ENCODE measurements at places on chromosomes 6 and 20.

DNA sequence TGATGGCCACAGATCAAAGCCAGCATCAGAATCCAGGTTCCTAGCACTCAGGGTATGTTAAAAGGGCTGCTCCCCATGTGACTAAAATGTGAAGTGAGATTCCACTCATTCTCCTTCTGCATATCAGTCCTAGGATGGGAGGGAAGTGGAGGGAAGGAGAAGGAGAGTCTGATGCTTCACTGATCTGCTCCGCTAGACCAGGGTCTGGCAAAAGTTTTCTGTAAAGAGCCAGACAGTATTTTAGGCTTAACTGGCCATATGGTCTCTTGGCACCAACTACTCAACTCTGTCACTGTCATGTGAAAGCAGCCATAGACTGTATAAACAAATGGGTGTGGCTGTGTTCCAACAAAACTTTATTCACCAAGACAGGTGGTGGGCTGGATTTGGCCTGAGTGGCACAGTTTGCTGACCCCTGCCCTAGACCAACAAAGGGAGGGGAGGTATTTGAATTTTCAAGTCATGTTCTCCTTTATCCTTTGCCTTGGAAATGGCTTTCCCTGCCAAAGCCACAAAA is 22.6 kb downstream of the GHRH start:
- no peak for DNase-seq

GRCh38 chr6:169619650-169620049 is 82.2 kb downstream of the WDR27 start:
- no peak for DNase-seq

- DNase-seq, result peak; percentile 27
Observed at GRCh38 chr6:94751641-94752329, 825.5 kb upstream of the MANEA start.

GRCh38 chr20:19911810-19912382 is 105.3 kb upstream of the NAA20 start:
- DNase-seq, result no peak

- DNase-seq, result peak; percentile 85
Observed at GRCh38 chr6:5132731-5133130, 47.6 kb downstream of the PPP1R3G start.

GRCh38 chr6:154457046-154457713 is 53.3 kb downstream of the CNKSR3 start:
- no peak for DNase-seq

- DNase-seq, result peak; percentile 77
Observed at GRCh38 chr6:146915671-146916127, 288.5 kb upstream of the STXBP5 start.

- no peak for DNase-seq
Observed at GRCh38 chr6:87555506-87555905, 34.3 kb downstream of the RARS2 start.

- DNase-seq, result peak; percentile 51
Observed at GRCh38 chr6:11699576-11699975, 79.0 kb downstream of the ADTRP start.

- no peak for DNase-seq
Observed at GRCh38 chr6:91117550-91117949, 530.7 kb upstream of the MAP3K7 start.

DNA sequence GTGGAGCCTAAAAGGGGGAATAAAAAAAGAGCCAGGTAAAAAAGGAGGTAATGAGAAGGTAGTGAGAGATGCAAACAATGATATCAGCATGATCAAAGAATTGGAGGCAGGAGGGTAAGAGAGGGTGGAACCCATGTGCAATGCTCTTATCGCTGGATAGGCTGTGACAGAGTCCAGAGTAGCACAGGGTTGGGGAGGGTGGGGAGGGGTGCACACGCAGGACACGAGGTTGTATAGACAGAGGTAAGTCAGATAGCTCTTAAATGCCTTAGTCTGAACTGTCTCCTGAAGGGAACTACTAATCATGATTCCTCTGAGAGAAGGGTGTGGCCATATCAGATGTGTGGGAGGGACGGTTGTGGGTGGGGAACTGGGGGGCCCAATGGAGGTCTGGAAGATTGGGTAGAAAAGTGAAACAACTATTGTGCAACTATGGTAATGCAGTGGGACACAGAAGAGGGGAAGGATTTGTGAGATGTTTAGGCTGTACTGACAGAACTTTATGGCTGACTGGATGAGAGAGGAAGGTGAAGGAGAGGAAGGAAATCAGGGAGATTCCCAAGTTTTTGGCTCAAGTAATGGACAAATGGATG is 354.8 kb downstream of the BTBD9 start:
- peak; percentile 19 for DNase-seq

DNA sequence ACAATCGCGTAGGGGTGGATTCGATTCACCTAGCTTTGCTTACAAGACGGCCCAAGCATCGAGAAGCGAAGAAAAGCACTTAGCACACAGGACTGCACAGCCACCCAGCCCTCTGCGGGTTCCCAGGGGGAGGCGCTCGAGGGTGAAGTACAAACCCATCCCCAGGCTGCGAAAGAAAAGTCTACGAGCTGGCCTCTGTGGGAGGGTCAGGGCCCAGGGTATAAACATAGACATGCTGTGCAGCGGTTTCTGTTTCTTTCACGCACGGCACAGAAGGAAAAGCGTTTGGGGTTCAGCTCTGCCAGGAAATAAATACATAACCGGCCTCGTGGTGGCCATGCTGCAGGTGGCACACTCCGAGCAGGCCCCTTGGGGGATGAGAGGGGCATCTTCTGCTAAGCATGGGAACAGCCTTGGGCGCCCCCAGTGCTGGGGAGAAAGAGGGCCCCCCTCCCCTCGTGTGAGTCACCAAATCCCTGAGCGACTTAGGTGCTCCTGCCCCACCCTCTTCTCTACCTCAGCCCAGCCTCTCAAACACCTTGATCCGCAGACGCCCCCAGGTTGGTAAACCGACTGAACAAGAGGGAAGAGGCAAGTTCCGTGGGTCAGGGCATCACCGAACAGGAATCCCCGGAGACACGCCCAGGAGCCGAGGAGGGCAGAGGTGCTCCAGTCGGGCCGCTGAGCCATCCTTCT is 91.6 kb upstream of the RIPOR2 start:
- DNase-seq, result peak; percentile 29

- DNase-seq, result no peak
Observed at GRCh38 chr20:23242556-23243180, 107.9 kb upstream of the NXT1 start.

DNA sequence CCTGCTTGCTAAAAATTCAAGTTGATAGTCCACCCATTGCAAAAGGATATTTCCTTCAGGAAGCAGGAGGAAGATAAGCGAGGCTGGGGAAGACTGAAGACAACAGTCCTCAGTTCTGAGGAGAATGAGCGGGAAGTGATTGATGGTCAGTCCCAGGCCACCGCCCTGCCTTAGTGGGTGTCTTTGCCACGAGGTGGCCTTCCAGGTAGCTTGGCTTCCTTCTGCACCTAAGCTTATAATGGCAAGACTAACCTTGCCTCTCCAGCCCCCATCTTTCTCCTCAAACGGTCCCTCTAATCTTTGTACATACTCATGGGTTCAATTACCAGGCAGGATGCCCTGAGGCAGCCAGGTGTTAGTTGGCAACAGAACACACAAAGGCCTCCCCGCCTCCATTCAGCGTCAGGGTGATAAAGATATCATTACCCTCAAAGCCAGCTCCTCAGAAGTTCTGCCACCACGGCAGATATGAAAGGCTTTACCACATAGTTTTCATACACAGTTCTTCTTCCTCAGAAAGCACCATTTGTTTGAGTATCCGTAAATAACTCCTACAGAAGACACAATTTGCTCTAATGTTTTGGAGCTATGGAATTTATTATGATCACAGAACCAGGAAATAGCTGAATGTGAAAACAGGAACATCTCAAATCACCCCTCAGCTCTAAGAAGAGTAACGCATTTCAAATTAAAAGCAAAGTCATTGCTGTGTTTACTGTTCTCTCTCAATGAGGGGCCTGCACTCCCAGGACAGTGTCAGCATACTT is 249.4 kb downstream of the ATXN1 start:
- DNase-seq, result no peak

DNA sequence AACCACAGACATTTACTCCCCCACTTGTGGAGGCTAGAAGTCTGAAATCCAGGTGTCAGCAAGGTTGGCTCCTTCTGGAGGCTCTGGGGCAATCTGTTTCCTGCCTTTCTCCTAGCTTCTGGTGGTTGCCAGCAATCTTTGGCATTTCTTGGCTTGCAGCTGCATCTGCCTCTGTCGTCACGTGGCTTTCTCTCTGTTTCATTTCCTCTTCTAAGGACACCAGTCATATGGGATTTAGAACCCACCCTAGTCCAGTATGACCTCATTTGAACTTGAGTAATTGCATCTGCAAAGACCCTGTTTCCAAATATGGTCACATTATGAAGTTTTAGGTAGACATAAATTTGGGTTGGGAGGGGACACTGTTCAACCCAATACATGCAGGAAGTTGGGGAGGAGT is 56.2 kb upstream of the EPB41L1 start:
- peak; percentile 92 for DNase-seq

GRCh38 chr6:115766745-115767462 is 293.8 kb downstream of the FRK start:
- DNase-seq, result no peak

DNA sequence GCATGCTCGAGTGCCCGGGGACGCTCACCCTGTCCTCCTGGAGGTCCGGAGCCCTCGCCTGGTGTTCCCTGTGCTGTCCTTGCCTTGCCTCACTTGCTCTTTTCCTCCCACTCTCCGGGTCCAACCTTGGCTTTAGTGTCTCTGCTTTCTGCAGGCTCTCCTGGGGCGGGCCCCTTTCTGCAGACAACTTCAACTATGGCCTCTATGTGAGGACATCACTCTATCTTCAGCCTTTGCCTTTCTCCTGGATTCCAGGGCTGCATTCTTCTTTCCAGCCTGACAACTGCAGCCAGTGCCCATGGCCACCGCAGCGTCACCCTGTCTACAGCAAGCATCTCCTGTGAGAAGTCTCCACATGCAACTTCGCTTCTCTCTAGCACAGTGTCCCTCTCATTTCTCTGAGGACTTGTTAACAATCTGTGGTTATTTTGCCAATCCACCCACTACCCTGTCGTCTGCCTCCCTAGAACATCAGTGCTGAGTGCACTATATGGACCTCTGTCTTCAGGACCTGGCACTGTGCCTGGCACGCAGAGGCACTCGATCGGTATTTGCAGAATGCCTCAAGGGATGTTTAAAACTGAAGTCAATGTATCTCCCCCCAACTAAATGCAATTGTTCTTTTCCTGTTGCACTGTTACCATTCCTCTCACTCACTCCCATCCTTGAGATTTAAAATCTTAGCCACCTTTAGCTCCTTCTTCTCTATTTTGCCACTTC is 35.9 kb downstream of the FOXC1 start:
- no peak for DNase-seq

DNA sequence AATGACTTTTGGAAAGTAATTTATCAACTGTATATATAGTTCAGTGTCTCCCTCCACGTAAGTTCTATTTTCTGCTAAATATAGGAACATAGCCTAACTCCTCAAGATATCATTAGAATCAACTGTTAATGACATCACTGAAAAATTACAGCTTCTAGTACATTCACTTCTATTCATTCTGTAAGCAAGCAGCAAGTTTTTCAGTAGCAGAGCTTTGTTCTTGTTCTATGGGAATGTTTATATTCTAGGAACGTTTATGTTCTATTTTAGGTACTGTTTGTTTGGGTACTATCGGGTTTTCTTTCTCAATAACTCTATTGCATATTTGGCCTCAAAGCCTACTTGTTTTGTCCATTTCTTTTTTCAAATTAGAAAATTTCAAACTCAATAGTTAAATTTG is 525.6 kb downstream of the EPHA7 start:
- no peak for DNase-seq

DNA sequence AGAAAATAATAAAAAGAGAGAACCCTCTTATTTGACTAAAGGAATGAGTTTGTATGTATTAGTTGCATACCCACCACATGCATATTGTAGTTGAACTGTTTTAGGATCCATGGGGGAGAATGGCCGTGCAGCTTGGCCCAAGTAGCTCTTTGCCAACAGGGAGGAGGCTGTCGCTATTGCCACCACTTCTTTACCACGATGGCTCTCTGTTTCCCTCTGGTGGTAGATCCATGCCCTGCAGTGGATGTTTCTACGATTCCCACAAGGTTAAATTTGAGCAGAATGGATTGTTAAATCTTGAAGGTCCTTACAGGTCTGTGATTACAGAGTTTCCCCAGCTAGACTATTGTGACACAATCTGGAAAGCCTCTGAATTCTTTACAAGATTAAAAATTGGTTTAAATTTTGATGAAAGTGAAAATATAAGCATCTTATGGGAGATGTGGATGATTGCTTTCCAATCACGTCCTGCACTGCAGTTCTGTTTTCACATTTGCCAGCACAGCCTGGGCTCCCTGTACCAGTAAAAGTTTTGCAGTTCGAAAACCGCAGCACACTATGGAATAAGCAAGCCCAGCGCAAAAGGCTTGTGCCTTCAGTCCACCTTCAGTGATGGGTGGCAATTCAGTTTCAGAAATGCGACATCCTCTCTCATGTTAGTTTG is 34.4 kb upstream of the FNDC1 start:
- peak; percentile 86 for DNase-seq

DNA sequence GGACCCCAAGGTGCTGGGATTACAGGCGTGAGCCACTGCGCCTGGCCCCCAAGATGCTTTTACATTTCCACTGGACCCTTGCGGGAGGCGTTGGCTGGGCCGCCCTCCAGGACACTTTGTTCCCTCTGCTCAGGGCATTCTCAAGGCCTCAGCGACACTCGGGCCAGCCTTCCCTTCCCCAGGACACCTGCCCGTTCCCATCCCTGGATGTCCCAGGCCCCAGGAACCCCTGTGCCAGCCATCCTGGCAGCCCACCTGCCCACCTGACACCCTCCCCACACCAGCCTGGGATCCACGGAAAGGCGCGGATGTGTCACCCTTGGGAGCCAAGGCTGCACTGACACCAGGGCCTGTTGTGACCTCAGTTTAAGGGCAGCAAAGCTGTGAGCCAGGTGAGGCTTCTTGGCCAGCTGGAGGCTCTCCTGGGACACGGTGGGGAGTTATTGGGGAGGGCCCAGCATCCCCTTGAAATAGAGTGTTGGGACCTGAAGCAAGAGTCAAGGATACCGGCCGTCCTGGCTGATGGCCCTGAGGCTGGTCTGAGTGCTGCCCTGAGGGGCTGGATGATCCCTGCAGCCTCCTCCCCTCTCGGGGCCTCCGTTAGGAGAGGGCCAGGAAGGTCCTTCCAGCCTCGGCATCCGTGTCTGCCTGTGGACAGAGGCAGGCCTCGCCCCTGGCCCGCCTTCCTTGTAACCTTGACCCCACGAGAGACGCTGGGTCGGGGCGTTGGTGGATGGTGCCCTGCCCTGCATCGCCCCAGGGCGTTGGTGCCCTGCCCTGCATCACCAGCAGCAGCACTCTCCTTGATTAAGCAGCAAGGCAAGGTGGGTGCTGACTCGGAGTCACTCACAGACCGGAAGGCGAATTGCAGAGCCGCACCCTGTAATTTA is 84.2 kb upstream of the BHLHE23 start:
- DNase-seq, result no peak

GRCh38 chr20:58102744-58103516 is 125.5 kb downstream of the ANKRD60 start:
- DNase-seq, result no peak
